ENCODE measurements at places on chromosomes 3 and 15. TPM values are rescaled to one million over a fixed set of nuclear protein-coding genes. Genes with fewer than 3 reads are reported as not detected.

- no peak for DNase-seq
Measured at GRCh38 chr3:100425316-100425715, 24.0 kb downstream of the LNP1 start.

The NKTR gene
- 55.5 TPM for total RNA-seq

DNA sequence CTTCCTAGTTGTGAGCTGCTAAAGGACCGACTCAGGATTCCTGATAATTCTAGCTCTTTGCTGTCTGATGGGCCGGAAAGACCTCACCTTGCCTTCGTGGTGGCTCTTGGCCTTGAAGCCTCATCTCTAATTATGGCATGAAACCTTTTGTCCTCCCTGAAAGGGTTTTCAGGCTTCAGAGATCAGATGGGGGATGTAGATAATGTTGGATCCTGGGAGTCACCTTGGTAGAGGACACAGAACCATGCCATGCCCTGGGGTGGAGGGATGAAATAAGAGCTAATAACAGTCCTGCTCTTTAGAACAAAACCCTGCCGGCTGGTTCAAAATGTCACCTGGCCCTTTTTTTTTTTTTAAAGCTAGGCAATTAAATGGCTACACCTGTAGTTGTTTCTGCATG is 50.8 kb upstream of the SYN2 start:
- DNase-seq: no peak

The SAMMSON gene
- total RNA-seq: not detected

The PLCH1 gene
- total RNA-seq: 8.0 TPM

All from mucosa of gallbladder (tissue), 1 donor.